GM12878 (cell line): ENCODE measurements at places on chromosomes 4 and X. TPM values are rescaled to one million over a fixed set of nuclear protein-coding genes. Genes with fewer than 3 reads are reported as not detected.

GRCh38 chrX:129653971-129654651 is 645 bp downstream of the APLN start:
- DNase-seq, result no peak
- H3K4me1 ChIP-seq, result no peaks in the 10 kb centered on the region
- H3K27me3 ChIP-seq, result peaks cover 4% of the 10 kb centered on the region
- no peaks in the 10 kb centered on the region for H3K36me3 ChIP-seq
- no peak overlapping the region for H3K4me3 ChIP-seq

COL25A1 gene
- not detected in 2 replicates for polyA plus RNA-seq

DNA sequence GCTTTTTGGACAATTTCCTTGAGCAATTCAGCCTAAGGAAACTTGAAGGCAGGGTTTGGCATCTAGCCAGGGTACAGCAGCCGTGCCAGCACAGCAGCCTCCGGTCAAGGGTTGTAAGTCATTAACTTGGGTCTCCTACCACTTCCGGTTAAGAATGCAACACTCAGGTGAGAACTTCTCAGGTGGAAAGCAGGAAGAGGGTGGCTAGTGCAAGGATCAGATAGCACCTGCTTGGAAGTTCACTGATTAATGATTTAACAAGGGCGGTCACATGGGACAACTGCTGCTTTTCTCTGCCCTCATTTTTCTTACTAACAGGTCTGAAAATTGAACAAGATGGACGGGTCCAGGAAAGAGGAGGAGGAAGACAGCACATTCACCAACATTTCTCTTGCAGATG is 30.1 kb upstream of the SCOC start:
- H3K27ac ChIP-seq, result no peak overlapping the region
- H3K4me1 ChIP-seq, result no peaks in the 10 kb centered on the region
- no peak overlapping the region for H3K4me3 ChIP-seq
- H3K27me3 ChIP-seq, result no peaks in the 10 kb centered on the region
- H3K36me3 ChIP-seq, result no peaks in the 10 kb centered on the region
- DNase-seq, result no peak

SLC9B2 gene
- 30.1 and 32.5 TPM in 2 replicates for polyA plus RNA-seq

DNA sequence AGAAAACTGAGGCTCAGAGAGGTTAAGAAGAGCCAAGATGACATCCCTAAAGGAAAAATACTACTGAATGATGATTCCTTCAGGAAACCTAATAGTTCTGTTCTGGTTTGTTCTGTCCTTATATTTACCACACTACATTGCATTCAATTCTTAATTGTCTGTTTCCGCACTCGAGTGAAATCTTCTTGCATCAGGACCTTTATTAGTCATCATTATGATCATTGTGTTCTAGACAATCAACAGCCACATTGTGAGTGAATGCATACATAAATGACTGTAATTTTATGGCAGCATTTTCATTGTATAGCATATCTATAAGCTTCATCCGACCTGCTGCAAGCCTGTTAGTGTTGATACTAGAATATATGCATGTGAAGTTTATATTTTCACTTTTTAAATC is 156.7 kb upstream of the FAM241A start:
- H3K27ac ChIP-seq, result no peak overlapping the region
- peaks cover 12% of the 10 kb centered on the region for H3K4me1 ChIP-seq
- no peaks in the 10 kb centered on the region for H3K27me3 ChIP-seq
- no peaks in the 10 kb centered on the region for H3K36me3 ChIP-seq
- DNase-seq, result no peak

GAGE12E gene
- polyA plus RNA-seq, result not detected in 2 replicates

DNA sequence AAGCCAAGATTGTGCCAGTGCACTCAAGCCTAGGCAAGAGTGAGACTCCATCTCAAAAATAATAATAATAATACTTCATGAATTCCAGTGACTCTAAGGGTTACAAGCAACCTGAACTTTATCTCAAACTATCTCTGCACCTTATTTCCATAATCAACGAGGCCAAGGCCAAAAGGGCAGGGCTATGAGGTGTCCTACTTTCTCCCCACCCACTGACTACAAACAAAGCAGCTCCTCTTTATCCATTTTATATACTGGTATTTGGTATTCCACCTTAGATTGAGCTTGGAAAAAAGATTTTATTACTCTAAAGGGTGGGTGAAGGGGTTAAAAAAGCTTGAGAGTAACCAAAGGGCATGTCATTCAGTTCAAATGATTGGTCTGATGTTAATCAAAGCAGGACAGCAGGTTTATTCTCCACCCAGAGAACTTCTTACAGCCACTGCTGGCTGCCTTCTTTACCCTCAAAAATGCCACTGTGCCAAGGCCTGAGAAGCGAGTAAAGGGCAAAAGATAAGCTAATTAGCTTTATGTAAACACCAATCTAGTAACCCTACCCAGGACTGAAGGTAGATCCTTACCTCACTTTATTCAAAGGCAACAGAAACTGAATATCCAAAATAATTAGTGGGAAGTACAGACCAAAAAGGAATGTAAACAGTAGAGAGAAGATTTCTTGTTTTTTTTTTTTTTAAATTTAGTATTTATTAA is 28.2 kb downstream of the APOO start:
- DNase-seq, result no peak
- H3K27me3 ChIP-seq, result no peaks in the 10 kb centered on the region
- no peak overlapping the region for H3K27ac ChIP-seq
- H3K36me3 ChIP-seq, result no peaks in the 10 kb centered on the region

- H3K4me3 ChIP-seq, result no peak overlapping the region
- no peaks in the 10 kb centered on the region for H3K4me1 ChIP-seq
- H3K36me3 ChIP-seq, result no peaks in the 10 kb centered on the region
- H3K27ac ChIP-seq, result no peak overlapping the region
These were observed 218.2 kb downstream of the IDS start for GRCh38 chrX:149286940-149287349.

MCF2 gene
- 0.07 and 0.19 TPM in 2 replicates for polyA plus RNA-seq

GRCh38 chrX:30627818-30628652 is 25.2 kb upstream of the GK start:
- H3K27ac ChIP-seq, result no peak overlapping the region
- DNase-seq, result no peak
- no peaks in the 10 kb centered on the region for H3K4me1 ChIP-seq
- no peaks in the 10 kb centered on the region for H3K36me3 ChIP-seq
- no peak overlapping the region for H3K4me3 ChIP-seq

GRCh38 chrX:101229170-101229569 is 9.6 kb downstream of the DRP2 start:
- no peaks in the 10 kb centered on the region for H3K4me1 ChIP-seq
- no peak overlapping the region for H3K4me3 ChIP-seq
- no peaks in the 10 kb centered on the region for H3K36me3 ChIP-seq
- DNase-seq, result no peak
- no peaks in the 10 kb centered on the region for H3K27me3 ChIP-seq

DNA sequence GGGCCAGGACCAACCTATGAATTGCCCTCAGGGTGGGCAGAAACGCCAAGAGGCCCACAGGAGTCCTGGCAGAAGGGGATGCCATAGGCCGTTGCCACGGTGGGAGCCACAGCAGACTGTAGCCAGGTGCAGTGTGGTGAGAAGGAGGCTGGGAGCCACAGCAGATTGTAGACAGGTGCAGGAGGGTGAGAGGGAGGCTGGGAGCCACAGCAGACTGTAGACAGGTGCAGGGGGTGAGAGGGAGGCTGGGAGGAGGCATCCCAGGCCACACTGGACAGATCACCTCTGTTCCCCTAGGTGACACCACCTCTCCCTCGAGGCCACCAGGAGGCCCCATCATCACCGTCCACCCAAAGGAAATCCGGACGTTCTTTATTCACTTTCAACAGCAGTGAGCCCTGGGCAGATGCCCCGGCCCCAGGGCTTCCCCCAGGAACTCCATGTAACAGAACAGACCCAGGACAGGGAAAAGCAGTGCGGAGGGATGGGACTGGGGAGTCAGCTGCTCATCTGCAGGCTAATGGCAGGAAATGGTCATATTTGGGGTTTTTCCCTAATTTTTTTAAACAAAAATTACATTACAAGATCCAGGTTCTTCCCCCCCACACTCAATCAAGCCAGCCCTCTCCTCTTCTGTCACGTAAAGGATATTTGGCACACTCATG is 19.5 kb upstream of the MRFAP1 start:
- no peaks in the 10 kb centered on the region for H3K27me3 ChIP-seq
- H3K27ac ChIP-seq, result no peak overlapping the region
- peaks cover 2% of the 10 kb centered on the region for H3K36me3 ChIP-seq

GRID2 gene
- polyA plus RNA-seq, result not detected in 2 replicates

GRCh38 chrX:71367396-71367795 is 1.2 kb downstream of the TAF1 start:
- H3K36me3 ChIP-seq, result no peaks in the 10 kb centered on the region
- DNase-seq, result no peak
- H3K4me1 ChIP-seq, result no peaks in the 10 kb centered on the region
- H3K27me3 ChIP-seq, result no peaks in the 10 kb centered on the region
- H3K27ac ChIP-seq, result peak overlapping the region; percentile 85

MAGEA9B gene
- not detected in 2 replicates for polyA plus RNA-seq
